Posterior vena cava (tissue), 2 donors: ENCODE measurements at places on chromosomes 4 and X. TPM values are rescaled to one million over a fixed set of nuclear protein-coding genes. Genes with fewer than 3 reads are reported as not detected.

Gene NDST3
- total RNA-seq, result 0.10 TPM

Gene FAM47A
- total RNA-seq, result not detected

Gene RAB40AL
- total RNA-seq, result 0.86 TPM

Gene HTN3
- not detected for total RNA-seq

Gene PDE5A
- 80.4 TPM for total RNA-seq

Gene STATH
- total RNA-seq, result not detected

Gene RTL3
- total RNA-seq, result 1.7 TPM

Gene SNCA
- total RNA-seq, result 25.5 TPM

Gene ODAPH
- total RNA-seq, result not detected

Gene FAM9B
- total RNA-seq, result not detected
